ENCODE measurements at places on chromosomes 1 and 21. TPM values are rescaled to one million over a fixed set of nuclear protein-coding genes. Genes with fewer than 3 reads are reported as not detected.

DNA sequence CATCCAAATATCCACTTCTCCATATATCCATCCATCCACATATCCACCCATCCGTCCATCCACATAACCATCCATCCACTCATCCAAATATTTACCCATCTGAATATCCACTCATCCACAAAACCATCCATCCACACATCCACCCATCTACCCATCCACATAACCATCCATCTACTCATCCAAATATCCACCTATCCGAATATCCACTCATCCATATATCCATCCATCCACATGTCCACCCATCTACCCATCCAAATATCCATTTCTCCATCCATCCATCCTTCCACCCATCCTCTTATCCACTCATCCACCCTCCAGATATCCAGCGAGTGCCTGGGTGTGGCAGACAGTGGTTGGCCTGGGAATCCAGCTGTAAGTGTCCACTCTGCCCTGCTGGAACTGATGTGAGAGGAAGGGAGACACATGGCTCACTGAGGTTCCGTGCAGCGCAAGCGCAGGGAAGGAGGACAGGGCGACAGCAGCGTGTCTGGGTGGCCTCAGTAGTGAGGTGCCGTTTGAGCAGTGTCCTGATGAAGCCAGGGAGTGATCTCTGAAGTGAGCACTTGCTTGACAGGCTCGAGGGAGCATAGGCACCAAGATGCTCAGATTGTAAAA lies 27.1 kb downstream of the SLC45A1 start:
- peaks cover 37% of the 10 kb centered on the region for H3K4me1 ChIP-seq
- no peak overlapping the region for H3K4me3 ChIP-seq
- no peak overlapping the region for H3K27ac ChIP-seq
- DNase-seq, result no peak
- H3K36me3 ChIP-seq, result no peaks in the 10 kb centered on the region

DNA sequence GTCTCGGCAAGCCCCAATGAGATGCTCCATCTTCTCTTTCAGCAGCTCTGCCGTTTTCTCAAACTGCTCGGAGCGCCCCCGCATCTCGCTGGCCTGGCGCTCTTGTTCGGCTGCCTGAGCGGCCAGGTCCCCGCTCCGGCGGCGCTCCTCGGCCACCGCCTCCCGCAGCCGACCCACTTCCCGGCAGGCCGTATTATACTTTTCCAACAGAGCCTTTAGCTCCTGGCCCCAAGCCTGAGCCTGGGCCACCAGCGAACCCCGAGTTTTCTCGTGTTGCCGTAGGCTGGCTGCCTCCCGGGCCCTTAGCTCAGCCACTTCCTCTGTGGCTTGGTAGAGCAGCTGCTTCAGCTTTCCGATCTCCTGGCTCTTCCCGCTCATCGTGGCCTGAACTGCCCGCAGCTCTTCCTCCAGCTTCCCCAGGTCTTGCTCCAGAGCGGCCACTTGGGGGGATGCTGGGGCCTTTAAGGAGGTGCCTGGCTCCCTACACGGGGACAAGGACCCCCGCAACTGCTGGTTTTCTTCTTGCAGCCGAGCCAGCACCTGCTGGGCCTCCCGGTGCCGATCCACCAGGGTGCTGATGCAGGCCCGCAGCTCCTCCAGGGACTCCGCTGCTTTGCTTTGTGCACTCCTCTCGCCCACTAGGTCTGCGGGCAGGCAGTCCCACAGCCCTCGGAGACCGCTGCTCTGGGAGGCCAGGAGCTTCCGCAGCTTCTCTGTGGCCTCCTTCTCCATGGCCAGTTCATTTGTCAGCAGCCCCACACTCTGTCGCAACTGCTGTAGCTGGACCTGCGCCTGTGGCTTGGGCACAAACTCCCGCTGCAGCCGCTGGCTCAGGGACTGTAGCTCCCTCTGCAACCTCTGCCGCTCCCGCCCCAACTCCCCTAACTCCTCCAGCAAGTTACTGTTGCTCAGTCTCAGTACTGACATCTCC lies 13.4 kb upstream of the PIAS3 start:
- no peaks in the 10 kb centered on the region for H3K27me3 ChIP-seq
- peak overlapping the region; percentile 91 for H3K27ac ChIP-seq
- DNase-seq, result no peak
- H3K4me3 ChIP-seq, result peak overlapping the region; percentile 66
- peaks cover 11% of the 10 kb centered on the region for H3K4me1 ChIP-seq

FAM72A gene
- 0.45 TPM for total RNA-seq

ANKRD45 gene
- total RNA-seq, result 0.33 TPM

AMY2B gene
- 51.5 TPM for total RNA-seq
